Kidney glomerular epithelial cell (primary cell): ENCODE measurements at places on chromosomes 16 and 17.

- DNase-seq, result no peak
Observed at GRCh38 chr17:44826123-44826790, 3.8 kb downstream of the GJC1 start.

- peak; percentile 87 for DNase-seq
Observed at GRCh38 chr17:42928714-42929496, 28.3 kb downstream of the G6PC1 start.

GRCh38 chr16:66616592-66616991 lies 12.1 kb downstream of the CMTM3 start:
- DNase-seq, result peak; percentile 12

DNA sequence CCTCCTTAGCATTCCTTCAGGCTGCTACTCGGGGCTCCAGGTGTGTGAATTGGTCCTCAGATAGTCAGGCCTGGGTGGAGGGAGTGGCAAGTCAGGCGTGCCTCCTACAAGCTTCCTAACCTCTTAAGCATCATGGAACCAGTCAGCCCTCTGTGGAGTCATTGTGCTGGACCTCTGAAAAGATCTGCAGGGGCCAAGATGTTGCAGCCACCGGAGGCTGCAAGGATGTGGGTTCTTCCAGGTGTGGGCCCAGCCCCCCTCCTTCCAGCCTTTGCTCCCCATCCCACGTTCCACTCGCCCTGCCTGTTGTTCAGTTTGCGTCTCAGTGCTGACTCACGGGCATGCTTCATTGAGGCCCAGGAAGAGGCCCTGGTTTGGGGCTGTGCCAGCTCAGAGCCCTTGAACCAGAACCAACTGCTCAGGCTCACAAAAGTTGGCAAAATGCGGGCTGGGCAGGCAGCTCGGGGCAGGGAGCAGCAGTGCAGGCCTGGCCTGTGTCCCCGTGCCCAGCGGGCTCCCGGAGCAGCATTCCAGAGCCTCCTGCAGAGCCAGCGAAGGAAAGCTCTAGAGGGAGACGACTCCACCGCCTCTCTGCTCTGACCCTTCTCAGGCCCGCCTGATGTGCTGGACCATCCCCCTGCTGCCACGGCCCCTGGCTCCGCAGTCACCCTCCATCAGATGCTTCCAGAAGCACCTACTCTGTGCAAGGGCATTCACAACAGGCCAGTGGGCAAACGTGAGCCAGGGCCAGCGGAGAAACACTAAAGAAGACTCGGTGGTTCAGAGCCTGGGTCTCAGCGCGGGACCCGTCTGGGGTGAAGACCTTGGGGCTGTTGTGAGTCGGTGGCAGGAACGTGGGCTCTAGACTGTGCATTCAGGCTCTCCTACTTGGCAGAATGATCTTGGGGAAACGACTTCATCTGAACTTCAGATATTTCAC lies 7.5 kb downstream of the LDHD start:
- DNase-seq, result peak; percentile 93

DNA sequence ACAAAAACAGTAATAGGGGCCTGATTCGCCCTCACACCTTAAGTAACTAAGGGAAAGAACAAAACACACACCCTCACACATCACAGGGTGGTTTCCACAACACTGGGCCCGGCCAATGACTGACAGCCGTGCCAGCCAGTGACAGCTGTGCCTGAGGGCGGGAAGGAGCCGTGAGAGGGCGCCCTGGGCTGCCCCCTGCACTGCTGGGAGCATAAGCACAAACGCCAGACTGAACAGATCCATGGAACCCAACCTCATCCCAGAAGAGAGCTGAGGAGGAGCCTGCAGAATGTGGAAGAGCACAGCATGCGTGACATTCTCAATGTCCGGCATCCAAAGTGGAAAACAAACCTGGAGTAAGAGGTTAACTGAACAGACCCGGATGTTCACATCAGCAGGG lies 16.0 kb downstream of the CSNK1D start:
- DNase-seq, result peak; percentile 48

- no peak for DNase-seq
Observed at GRCh38 chr16:66238696-66239095, 127.8 kb upstream of the CDH5 start.

GRCh38 chr17:73838815-73839214 lies 194.6 kb upstream of the SDK2 start:
- no peak for DNase-seq

GRCh38 chr16:21159281-21159951 lies 942 bp downstream of the LDAF1 start:
- DNase-seq, result no peak

DNA sequence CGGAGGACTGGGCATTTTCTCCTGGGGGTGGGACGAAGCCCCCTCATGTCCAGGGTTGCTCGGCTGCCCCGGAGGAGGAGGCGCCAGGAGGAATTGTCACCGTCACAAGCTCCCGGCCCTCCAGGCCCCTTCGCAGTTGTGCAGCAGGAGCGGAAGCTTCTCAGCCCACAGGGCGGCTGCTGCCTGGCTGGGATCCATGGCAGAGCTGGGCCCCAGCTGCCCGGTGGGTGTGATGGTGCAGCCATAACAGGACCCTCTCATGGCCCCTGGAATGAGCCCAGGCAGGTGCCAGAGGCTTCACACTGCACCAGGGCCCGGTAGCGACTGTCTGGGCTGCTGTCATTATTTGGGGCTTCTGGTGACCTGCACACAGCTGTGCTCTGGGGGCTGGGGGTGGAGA lies 54.9 kb upstream of the GNG13 start:
- no peak for DNase-seq

- peak; percentile 6 for DNase-seq
Observed at GRCh38 chr17:82752371-82753200, 721 bp downstream of the TBCD start.

DNA sequence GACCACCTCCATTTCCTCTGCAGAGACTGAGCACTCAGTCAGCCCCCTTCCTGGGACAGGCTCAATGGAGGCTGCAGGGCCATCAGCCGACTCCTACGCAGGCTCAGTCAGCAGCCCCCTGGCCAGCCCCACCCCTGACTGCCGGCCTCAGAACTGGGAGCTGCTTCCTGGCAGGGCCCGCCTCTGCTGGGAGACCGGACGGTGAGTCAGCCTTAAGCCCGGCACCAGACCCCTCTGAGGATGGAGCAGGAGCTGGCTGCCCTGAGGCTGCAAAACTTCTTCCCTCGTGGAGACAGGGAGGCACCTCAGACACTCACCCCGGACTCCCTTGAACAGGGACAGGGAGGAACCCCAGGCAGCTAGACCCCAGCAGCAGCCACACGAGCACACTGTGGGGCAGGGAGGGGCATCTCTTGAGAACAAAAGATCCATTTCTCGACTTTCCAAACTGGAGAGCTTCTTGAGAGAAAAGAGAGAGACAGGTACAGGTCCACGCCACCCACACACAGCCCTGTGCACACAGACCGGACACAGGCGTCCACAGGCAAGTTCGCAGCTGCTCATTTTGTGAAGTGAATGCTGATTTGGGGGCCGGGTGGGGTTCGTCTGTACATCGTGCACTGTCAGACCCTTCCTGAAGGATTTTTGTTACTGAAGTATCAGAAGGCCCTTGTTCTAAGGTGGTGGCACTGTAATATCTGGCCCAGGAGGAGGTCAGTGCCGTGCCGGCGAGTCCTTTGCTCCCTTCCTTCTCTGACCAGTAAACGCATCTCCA lies 1.3 kb upstream of the TUBB3 start:
- DNase-seq, result peak; percentile 85

GRCh38 chr16:53894686-53895085 lies 190.7 kb downstream of the FTO start:
- DNase-seq, result no peak

GRCh38 chr16:57920215-57920879 lies 50.6 kb downstream of the CNGB1 start:
- DNase-seq, result no peak

DNA sequence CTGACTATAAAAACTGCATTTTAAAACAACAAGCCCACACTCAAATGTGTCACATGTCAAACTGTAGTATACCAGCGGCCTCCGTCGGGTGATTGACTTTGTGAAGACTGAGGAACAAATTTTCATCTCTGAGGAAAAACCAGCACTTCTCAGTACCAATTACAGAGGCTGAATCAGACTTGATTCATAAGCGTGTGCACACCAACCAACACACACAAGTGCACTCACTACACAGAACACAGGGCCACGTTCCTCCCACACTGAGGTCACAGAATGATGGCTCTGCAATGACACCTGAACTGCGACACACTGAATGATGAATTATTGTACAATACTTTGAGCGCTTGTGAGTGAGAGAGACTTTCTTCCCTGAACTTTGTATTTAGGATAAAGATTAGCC lies 29.6 kb downstream of the XPO6 start:
- DNase-seq, result peak; percentile 12
